ENCODE measurements at places on chromosomes 2 and 18. TPM values are rescaled to one million over a fixed set of nuclear protein-coding genes. Genes with fewer than 3 reads are reported as not detected.

DNA sequence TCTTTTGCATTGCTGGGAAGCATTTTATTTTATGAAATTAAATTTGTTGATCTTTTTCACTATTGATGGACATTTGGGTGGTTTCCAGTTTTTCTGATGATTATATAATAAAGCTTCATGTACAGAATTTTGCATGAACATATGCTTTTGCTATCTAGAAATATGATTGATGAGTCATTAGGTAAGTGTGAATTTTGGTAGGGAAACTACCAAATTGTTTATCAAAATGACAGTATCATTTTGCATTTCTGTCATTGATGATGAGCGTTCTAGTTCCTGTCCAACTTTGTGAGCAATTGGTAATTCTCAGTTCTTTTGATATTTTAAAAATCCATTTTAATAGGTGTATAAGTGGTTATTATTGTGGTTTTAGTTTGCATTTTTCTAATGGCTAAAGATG, 67.7 kb downstream of the TAF4B start:
- H3K27me3 ChIP-seq = no peaks in the 10 kb centered on the region
- no peaks in the 10 kb centered on the region for H3K4me1 ChIP-seq
- no peak for DNase-seq
- H3K36me3 ChIP-seq = no peaks in the 10 kb centered on the region
- H3K27ac ChIP-seq = no peak overlapping the region

GRCh38 chr2:105390454-105390853, 8.4 kb downstream of the FHL2 start:
- DNase-seq = no peak
- H3K4me3 ChIP-seq = no peak overlapping the region
- H3K36me3 ChIP-seq = peaks cover 25% of the 10 kb centered on the region
- no peaks in the 10 kb centered on the region for H3K4me1 ChIP-seq
- H3K27ac ChIP-seq = no peak overlapping the region

- no peak for DNase-seq
- no peaks in the 10 kb centered on the region for H3K27me3 ChIP-seq
- H3K4me3 ChIP-seq = no peak overlapping the region
- no peaks in the 10 kb centered on the region for H3K36me3 ChIP-seq
- no peak overlapping the region for H3K27ac ChIP-seq
Measured at GRCh38 chr2:144364944-144365738, 154.8 kb downstream of the ZEB2 start.

- no peak overlapping the region for H3K4me3 ChIP-seq
- H3K27ac ChIP-seq = no peak overlapping the region
- no peaks in the 10 kb centered on the region for H3K27me3 ChIP-seq
- H3K36me3 ChIP-seq = peaks cover 21% of the 10 kb centered on the region
- no peak for DNase-seq
Measured at GRCh38 chr2:11813951-11814350, 67.5 kb downstream of the LPIN1 start.

DNA sequence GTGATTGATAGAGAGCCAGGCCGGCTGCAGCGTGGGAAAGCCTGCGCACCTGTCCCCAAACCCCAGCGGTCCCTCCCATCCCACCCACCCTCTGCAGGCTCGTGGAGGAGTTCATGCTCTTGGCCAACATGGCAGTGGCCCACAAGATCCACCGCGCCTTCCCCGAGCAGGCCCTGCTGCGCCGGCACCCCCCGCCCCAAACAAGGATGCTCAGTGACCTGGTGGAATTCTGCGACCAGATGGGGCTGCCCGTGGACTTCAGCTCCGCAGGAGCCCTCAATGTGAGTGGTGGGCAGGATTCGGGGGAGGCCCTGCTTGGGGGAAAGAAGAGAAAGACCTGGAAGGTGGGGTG, 48.9 kb upstream of the ALPP start:
- DNase-seq = no peak
- H3K4me1 ChIP-seq = peaks cover 3% of the 10 kb centered on the region

GRCh38 chr2:131673400-131674173, 145.9 kb downstream of the CCDC74A start:
- no peak overlapping the region for H3K27ac ChIP-seq
- no peaks in the 10 kb centered on the region for H3K36me3 ChIP-seq
- H3K4me1 ChIP-seq = no peaks in the 10 kb centered on the region
- H3K27me3 ChIP-seq = no peaks in the 10 kb centered on the region
- no peak overlapping the region for H3K4me3 ChIP-seq

- peaks cover 8% of the 10 kb centered on the region for H3K4me1 ChIP-seq
- H3K27ac ChIP-seq = no peak overlapping the region
- no peaks in the 10 kb centered on the region for H3K27me3 ChIP-seq
- no peak overlapping the region for H3K4me3 ChIP-seq
- no peaks in the 10 kb centered on the region for H3K36me3 ChIP-seq
Measured at GRCh38 chr2:34660741-34661140, 1061.6 kb upstream of the FAM98A start.

DNA sequence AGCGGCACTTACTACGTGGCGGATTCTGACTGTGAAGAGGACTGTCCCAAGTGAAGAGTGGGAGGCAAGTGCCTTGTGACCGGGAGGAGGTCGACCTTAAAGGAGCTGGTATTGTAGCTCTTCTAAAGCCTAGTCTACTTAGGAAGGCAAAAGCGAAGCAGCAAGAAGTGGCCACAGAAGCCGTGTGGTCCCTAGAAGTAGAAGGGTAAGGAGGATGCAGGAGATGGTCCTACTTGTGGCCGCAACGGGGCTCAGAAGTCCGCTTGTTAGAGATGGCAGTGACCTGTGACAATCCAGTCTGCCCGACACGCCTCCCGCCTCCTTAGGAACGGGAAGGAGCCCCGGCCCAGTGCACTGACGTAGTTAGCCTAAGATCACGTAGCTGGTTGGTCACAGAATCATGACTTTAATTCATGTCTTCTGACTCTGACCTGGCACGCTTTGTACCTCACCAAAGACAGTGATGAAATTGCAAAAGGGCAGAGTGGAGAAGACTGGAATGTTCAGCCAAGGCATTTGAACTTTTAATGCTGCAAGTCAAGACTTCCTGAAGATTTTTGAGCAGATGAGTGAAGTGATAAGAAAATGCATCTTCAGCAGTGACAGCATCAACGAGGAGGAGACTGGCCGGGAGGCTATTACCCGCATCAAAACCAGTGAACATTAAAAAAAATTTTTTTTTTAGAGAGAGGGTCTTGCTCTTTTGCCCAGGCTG, 749 bp upstream of the EIF2AK3 start:
- H3K36me3 ChIP-seq = no peaks in the 10 kb centered on the region
- DNase-seq = peak; percentile 86
- no peaks in the 10 kb centered on the region for H3K4me1 ChIP-seq
- peak overlapping the region; percentile 66 for H3K27ac ChIP-seq

GRCh38 chr2:200814917-200815316, 3.2 kb downstream of the BZW1 start:
- no peak overlapping the region for H3K27ac ChIP-seq
- H3K36me3 ChIP-seq = peaks cover 69% of the 10 kb centered on the region
- peaks cover 7% of the 10 kb centered on the region for H3K4me1 ChIP-seq

DNA sequence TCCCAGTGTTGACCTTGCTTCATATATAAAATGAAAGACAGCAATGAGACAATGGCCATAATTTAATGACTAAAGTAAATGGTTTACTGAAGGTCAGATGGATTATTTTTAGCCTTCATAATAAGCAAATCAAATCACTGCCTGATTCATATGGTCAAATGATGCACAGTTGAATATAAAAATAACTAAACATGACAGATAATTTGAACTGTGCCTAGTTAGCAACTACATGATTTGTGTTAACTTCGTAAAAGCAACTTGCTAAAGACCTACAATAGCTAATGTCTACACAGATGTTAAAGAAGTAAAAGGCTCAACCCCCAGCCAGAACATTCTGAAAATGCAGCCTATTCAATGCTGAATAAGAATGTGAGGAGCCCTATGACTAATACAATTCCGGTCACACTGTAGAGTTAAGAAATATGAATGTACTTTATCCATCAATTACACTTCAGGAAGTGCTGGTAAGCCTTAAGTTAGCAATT, 590.8 kb upstream of the CDH2 start:
- H3K4me1 ChIP-seq = no peaks in the 10 kb centered on the region
- no peak overlapping the region for H3K4me3 ChIP-seq
- H3K27me3 ChIP-seq = no peaks in the 10 kb centered on the region
- no peak for DNase-seq
- H3K36me3 ChIP-seq = no peaks in the 10 kb centered on the region

DNA sequence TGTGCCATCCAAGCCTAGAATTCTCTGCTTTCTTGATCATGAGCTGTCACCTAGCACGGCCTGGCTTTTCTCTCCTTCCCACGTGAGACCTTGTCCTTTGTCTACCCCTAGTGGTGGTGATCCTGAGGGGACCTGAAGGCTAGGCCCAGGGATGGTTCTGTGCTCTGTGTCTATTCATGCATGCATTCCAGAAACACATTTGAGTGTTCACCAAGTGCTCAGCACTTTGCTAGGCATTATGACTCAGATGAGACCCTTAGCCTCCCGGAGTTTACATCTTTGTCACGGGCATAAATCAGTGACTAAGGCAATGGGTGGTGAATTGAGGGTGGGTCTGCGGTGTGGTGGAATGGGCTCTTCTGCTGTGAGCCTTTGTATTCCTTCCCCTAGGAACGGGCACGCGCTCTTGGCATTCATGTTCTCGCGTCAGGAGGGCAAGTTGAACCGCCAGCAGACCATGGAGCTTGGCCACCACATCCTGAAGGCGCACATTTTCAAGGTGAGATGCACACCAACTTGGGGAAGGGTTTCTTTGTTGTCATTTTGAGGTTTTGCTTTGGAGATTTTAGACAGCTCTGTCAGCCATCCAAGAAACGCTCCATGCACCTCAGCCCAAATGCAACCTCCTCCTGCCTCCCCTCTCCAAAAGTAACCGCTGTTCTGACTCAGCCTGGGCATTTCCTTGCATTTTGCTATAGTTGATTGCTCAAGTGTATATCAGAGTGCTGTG, 100.9 kb downstream of the WDSUB1 start:
- no peaks in the 10 kb centered on the region for H3K27me3 ChIP-seq
- no peaks in the 10 kb centered on the region for H3K4me1 ChIP-seq
- no peak overlapping the region for H3K4me3 ChIP-seq
- no peaks in the 10 kb centered on the region for H3K36me3 ChIP-seq
- no peak overlapping the region for H3K27ac ChIP-seq

GRCh38 chr2:46876741-46877384, 38.7 kb downstream of the MCFD2 start:
- DNase-seq = peak; percentile 39
- no peaks in the 10 kb centered on the region for H3K36me3 ChIP-seq

DNA sequence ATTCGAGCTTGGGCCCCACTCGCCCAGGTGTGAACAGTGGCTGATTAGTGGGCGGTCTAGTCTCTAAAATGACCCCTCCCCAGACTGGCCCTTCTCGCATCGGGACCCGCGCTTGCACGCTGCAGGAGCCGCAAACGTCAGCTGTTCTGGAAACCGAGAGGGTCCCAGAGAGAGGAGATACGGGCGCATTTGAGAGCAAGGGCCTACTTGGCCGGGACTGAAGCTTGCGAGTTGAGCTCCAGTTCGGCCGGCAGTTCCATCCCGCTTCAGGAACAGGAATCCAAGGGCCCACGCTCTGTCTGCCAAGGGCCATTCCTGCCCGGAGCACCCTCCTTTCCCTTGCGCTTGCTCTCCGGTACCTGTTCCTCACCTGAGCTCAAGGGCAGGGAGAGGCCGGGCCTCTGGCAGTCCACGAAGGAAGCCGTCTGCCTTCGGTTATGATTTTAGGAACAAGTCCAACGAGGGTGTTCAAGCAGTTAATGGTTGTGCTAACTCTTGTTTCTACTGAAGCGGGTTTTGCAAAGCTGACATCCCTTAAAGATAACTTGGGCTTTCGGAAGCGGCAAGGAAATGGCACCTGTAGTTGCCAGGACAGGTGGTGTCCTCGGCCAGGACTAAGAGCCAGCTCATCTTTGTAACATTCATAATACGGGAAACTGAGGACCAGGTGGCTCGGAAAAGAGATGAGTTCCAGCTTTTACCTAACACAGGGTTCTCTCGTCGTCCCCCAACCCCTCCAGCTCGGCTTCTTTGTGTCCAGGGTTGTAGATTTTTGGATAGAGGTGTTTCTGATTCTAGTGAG, 3.9 kb upstream of the DLX1 start:
- H3K27me3 ChIP-seq = no peaks in the 10 kb centered on the region
- no peak for DNase-seq

DNA sequence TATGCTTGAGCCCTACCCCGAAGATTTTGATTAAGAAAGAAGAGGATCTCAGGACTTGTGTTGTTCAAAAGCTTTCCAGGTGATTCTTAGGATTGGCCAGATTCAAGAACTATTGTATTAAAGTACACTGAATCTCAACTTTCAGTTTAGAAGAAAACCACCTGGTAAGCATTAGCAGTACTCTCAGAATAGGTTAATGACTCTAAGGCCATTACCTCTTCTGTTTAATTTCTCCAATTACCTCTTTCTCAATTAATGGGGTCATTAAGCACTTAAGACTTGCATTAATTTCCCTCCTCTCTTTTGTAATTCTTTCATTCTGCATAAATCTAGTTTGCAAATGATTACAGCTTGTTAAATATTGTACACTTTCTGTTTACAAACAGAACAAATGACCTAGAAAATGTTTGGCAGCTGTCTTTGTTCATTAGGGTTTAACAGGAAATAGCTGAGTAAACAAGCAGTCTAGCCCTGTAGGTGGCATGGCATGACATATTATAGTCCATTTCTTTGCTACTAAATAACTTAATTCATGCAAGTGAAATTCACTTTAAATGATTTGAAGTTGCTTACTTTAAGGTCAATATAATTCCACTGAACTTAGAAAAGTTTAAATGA, 20.4 kb upstream of the TDRD15 start:
- no peak overlapping the region for H3K27ac ChIP-seq
- H3K4me3 ChIP-seq = no peak overlapping the region
- DNase-seq = no peak

TMEM87B gene
- 9.1 TPM for total RNA-seq

RASGRP3 gene
- 2.0 TPM for total RNA-seq

TPO gene
- total RNA-seq = not detected

RPL37A gene
- 4,913 TPM for total RNA-seq

FBXO41 gene
- total RNA-seq = 12.0 TPM

NTSR2 gene
- total RNA-seq = not detected
